ENCODE measurements at places on chromosomes 12 and 14.

DNA sequence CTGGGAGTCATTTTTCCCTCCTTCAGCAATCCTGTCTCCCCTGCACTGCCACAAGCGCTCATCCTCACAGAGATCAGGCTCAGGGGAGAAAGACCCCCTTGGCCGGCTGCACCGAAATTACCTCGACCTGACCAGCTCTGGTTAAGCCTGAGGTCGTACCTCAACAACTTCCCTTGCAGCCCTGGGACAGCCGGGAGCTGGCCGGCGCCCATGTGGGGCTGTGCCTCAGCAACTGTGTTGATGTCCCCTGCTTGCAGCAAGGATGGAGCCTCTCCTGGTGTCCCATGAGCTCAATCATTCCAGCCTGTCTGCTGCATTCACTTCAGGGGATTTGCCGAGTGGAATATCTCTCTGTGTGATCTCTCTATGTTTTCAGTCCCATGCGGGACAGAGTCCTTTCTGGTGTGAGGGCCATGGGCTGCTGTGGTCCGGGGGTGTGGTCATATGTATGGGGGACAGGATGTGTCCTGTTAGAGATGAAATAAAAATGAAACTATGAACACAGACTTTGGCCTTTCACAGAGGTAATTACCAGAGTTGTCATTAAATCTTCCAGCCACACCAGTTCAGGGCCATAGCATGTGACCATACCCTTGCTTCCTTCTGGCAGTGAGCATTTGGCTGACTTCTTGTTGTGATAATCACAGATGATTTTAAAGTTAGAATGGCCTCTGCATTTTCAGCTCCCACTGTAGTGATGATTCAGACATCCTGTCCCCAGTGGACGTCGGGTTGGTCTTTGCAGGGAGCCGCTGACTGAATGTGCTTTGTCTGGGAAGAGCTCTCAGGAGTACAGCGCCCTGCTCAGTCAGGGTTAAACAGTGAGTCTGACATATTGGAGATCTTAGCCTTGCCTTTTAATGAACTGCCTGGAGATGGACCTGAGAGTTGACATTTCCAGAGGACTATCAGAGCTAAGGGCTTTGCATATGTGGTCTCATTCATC, 405.9 kb downstream of the AACS start:
- DNase-seq, result no peak

DNA sequence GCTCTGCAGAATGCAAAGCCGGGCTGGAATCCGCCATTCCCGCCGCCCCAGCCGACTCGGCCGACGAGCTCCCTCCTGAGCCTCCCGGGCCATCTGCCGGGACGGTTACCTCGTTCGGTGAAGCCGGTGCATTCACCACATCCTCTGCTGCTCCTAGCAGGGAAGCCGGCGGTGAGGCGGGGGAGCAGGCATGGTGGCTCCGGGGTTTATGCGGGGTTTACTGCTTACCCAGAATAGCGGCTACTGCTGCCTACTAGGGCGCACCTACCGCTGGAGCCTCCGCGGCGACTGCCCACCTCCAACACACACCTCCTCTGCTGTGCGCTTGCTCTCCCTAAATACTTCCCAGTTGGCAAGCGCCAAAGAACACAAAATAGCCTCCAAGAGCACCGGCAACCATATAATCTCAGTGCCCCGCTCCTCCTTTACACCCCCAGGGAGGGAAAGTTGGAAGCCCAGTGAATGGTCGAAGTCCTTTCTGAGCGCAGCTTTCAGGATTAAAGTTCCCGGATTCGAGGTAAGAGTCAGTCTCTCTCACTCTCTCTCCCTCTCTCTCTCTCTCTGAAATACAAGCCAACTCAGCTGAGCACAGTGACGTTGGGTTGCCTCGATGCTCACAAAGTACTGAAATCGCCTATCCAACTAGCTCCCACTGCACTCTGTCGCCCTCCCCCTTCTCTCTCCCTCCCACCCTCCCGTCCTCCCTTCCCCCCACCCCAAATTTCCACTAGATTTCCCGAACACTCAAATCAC, at the start of gene TBX5:
Gene TBX5 (minus strand): TSS at position 626 of the 753 bp plus-strand sequence. CDS start 2,246 bp downstream, outside the sequence.
- DNase-seq, result no peak

- DNase-seq, result no peak
Observed at GRCh38 chr12:21940549-21941505, at the start of gene ABCC9. Gene ABCC9 (minus strand): TSS chr12:21941426. CDS start chr12:21936674, 4,752 bp downstream.

GRCh38 chr12:89424389-89424788, 72.1 kb upstream of the DUSP6 start:
- DNase-seq, result no peak

DNA sequence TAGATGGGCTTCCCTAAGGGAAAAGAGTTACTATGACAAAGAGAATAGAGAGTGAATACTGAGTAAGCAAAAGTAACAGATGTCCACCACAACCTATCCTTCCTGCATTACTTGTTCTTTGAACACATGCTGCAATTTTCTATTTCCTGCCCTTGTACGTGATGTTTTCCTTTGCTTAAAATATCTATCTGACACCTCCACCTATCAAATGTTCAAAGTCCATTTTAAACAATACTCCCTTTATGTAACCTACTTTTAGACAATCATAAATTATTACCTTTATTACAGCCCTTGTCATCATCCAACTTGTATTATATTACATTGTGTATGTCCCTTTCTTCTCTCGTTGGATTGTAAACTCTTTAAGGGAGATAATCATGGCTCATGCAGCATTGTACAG, 147.2 kb upstream of the DYRK2 start:
- no peak for DNase-seq

DNA sequence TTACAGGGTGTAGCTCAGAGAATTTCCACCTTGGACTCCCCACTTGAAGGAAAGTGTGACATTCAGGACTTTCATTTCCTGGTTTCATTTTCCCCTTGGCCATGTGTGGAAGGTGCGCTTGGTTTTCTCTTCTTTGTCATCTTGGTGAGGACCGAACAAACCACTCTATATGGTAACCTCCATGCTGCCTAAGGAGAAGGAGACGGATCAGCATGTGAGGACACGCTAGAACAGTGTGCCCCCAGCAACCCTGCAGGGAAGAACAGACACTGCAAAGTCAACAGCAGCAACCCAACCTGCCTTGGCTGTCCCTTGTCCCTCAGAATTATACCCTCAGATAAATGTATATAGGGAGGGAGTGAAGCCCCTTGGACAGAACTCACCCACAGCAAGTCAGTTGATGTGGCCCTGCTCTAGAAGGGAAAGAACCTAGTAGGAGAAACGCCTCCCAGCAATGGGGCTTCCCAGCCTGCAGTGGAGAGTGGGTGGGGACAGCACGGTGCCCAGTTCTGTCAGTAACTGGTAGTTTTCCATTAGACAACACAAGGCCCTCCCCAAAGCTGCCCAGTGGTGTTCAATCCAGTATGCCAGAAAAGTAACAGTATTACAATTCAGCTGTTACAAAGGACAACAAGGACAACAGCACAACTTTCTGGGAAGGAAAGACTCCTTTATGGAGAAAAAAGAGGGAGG, 18.9 kb upstream of the COCH start:
- no peak for DNase-seq

- DNase-seq, result no peak
Observed at GRCh38 chr14:89911010-89911919, 43.3 kb downstream of the EFCAB11 start.

- DNase-seq, result no peak
Observed at GRCh38 chr12:64612843-64613242, 2.5 kb downstream of the RASSF3 start.

Measured in chondrocyte (in vitro differentiated cells).